ENCODE measurements at places on chromosomes 12 and 14.

DNA sequence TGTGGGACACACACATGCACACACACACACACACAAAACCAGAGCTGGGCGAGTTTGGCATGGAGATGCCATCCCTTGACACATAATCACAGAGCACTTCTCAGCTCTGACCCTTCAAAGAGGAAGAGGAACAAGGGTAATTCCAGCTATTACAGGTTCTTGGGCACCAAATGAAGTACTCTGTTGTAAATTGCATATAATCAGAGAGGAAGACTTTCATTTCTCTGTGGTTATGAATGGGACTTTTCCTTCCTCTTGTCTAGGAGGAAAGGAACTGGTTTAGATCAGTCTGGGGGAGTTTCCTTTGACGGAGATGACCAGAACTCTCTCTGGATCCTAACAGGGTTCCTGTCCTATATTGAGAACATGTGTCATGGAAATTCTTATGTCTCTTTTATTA lies 26.4 kb upstream of the FGF6 start:
- no peak for DNase-seq

DNA sequence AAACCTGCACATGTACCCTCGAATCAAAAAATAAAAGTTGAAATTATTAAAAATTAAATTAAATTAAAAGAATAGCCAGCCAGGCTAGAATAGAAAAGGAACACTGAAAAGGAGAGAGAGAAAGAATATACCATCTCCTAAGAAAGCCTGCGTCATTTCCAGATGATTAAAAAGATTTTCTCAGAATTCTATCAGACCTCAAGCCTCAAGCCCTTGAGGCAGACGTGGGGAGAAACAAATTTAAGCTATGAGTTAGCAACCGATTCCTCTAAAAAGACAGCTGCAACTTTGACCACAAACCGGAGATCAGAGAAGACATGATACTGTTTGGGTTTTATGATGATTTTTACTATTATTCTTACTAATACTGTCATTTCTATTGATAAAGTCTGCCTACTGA lies 138.3 kb downstream of the KSR2 start:
- no peak for DNase-seq

DNA sequence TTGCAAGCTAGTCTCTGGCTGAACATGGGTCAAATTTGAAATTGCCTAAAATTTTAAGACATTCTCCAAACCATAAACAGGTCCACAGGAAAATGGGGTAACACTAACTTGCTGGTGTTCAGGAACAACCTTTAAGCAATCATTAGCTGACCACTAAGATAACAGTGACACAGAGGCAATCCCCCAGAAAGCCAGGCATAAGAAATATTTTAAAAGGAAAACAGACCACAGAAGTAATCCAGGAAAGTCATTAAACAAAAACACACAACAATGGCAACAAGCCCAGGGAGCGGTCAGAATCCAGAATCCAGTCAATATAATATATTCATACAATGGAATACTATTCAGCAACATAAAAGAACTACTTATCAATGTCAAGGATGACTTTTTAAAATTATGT lies 59.1 kb downstream of the LRP6 start:
- no peak for DNase-seq

DNA sequence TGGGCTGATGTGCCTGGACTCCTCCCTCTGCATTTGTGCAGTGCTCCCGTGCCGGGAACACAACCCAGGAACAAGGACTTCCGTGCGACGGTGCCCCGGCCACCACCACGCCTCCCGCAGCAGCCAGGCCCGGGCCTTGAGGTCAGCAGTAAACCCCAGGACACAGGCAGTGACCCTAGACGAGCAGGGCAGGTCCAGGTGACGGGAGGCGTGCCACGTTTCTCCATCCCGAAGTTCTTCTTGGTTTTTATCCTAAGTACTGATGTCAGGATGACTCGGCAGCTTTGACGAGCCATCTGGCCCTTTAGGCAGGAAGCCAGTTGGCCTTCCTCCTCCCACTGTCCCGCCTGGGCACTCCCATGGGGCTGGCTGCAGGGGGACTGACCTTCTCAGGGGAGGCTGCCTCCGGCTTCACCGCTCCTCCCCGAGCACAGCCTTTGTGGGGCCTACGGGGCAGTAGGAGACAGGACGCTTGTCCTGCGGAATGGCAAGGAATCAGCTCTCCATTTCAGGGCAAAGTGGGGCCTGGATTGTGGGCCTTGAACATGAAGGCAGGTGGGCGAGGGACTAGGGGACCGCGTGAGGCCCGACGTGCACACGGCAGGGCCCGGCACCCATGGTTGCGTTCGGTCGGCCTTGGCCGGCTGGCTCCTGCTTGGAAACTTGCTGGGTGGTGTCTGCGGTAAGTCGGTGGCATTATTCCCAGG lies 94.1 kb downstream of the FBXL14 start:
- DNase-seq: no peak

GRCh38 chr12:22797701-22798100 lies 172.7 kb downstream of the ETNK1 start:
- DNase-seq: no peak

- no peak for DNase-seq
Measured at GRCh38 chr14:51224551-51224950, 15.5 kb upstream of the TMX1 start.

- no peak for DNase-seq
Measured at GRCh38 chr14:93269341-93270068, 62.4 kb downstream of the UBR7 start.

GRCh38 chr12:6358881-6359280 lies 16.5 kb downstream of the SCNN1A start:
- DNase-seq: no peak

GRCh38 chr14:103204852-103205540 lies 81.7 kb downstream of the TNFAIP2 start:
- peak; percentile 4 for DNase-seq

DNA sequence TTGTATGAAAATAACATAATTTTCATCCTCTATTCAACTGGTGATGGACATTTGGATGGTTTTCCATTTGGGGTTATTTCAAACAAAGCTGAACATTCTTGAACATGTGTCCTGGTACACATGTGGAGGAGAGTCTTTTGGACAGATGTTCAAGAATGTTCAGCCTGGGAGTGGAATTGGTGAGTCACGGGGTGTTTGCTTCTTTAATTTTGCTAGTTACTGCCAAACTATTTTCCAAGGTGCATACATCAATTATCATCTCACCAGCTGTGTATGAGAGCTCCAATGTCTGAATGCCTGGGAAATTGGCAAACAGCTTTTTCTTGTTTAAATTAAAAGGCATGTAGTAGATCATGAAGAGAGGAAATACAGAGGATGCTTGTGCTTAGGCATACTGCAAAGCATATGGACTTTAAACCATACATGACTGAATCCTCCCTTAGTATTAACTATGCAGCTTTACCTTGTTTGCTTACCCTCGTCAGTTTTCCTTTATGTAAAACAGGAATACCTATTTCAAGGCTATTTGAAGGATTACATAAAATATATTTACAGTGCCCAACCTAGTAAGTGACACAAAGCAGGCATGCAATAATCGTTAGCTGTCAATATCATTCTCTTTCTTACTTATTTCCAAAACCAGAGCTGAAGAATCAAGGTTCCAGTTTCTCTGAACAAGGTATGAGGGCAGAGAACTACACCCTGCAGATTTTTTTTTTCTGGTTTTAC lies 152.1 kb downstream of the ITPR2 start:
- DNase-seq: no peak
